Germinal center (tissue), 1 donor: ENCODE measurements at places on chromosomes 7 and 10.

DNA sequence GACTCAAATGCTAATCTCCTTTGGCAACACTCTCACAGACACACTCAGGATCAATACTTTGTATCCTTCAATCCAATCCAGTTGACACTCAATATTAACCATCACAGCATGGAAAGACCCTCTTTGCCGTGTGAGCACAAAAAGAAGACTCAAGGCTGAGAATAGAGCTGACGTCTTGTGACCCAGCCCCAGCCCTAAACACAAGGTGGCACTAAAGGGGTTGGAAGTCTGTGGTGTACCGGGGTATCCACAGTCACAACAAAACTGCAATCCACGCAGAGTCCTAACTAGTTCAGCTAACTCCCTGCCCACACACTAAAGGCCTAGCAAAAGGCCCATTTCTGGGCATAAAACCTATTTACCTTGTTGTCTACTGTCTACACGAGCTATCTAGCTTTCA lies 200.1 kb downstream of the ACTR3B start:
- DNase-seq, result no peak

DNA sequence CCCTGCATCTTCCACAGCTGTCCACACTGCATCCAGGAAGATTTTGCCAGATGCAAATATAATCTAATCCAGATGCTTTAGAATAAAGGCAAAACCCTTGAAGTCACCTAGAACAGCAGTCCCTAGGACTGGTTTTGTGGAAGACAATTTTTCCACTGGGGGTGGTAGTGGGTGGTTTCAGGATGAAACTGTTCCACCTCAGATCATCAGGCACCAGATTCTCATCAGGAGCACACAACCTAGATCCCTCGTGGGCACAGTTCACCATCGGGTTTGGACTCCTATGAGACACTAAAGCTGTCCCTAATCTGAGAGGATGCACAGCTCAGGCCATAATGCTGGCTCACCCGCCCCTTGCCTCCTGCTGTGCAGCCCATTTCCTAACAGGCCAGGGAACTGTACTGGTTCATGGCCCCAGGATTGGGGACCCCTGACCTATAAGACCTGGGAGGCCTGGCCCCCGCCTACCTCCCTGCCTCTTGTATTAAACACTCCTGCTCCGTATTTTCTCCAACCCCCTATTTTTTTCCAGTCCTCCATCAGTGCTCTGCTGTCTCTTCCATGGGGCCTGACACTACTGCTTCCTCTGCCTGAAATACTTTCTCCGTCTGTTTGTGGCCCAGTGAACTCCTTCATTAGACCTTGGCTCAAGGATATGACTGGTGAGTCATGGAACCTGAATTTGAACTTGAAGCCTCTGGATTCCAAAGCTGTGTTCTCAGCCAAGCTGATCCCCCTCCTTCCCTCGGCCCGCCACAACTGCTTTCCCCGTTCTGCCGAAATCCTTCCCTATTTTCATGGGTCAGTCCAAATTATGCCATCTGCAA lies 79.9 kb upstream of the RHEB start:
- no peak for DNase-seq

- DNase-seq, result no peak
Measured at GRCh38 chr10:48765039-48765438, 80.4 kb downstream of the WDFY4 start.

DNA sequence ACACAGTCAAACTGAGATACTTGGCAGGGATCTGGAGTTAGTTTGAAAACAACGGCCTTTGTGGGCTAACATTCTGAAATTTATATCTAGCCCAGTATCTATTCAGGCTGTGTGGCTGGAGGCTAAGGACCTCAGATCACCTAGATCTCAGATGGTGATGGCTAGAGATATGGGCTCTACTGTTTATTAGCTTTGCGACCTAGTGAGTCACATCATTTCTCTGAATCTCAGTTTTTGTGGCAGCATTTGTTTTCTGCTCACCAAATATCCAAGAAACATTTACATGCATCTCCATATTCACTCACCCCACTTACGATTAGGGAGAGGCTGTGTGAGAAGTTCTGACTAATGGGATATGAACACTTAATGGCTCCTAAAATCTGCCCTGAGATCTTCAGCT lies 503.9 kb downstream of the KIF20B start:
- DNase-seq, result no peak

- no peak for DNase-seq
Measured at GRCh38 chr10:19872504-19873271, 56.5 kb downstream of the PLXDC2 start.

- no peak for DNase-seq
Measured at GRCh38 chr7:40884241-40884640, 749.4 kb downstream of the SUGCT start.

- no peak for DNase-seq
Measured at GRCh38 chr10:85655411-85655810, 711.2 kb downstream of the GRID1 start.

- no peak for DNase-seq
Measured at GRCh38 chr7:40097728-40098127, 36.7 kb downstream of the MPLKIP start.

GRCh38 chr7:111159426-111159825 lies 68.5 kb downstream of the LRRN3 start:
- no peak for DNase-seq

GRCh38 chr7:42627626-42628025 lies 284.2 kb downstream of the C7orf25 start:
- DNase-seq, result no peak

GRCh38 chr7:76179686-76180085 lies 22.0 kb upstream of the SRRM3 start:
- DNase-seq, result no peak

DNA sequence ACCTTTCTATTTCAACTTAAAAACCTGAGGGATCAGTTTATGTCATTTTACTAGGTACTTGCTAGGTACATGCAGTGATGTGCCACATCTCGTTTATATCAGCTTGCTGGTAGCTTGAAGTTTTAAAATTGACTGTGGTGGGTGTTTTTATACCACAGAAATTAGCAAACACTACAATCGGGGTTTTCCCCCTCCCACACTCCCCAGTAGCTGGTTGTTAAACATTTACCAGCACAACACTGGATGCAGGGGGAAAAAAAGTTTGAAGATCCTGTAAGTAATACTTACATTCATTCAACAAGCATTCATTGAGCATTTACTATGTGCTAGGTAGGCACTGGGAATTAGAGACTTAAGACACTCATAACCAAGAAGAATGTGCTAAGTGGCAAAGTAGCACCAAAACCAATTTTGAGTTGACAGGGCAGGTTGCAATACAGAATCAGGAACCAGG lies 32.6 kb downstream of the USP6NL start:
- DNase-seq, result no peak

- DNase-seq, result no peak
Measured at GRCh38 chr10:70555371-70555770, 47.2 kb downstream of the PRF1 start.

DNA sequence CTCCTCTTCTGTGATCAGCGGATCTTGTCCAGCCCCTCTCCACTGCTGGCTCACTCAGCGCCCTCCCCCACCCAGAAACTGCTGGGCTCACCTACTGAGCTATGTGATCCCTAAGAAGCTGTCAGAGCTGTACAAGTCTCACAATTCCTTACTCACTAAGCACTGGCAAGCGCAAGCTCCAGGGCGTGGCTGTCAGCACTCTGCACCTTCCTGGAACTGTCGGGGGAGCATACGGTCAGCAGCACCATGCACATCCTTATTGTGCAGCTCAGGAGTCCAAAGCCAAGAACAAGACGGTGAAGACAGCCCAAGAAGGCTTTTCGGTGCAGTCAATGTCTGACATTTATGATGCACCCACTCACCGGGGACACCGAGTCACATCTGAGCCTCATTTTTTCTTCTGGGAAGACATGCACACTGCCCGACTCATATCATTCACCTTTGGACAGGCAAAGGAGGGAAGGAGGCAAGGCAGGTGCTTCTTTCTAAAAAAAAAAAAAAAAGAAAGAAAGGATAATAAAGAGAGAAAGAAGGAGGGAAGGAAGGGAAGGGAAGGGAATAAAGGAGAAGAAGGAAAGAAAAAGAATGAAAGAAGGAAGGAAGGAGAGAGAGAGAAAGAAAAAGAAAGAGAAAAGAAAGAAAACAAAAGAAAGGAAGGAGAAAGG lies 56.3 kb downstream of the ASB13 start:
- no peak for DNase-seq

GRCh38 chr10:22293747-22294404 lies 22.3 kb upstream of the COMMD3 start:
- no peak for DNase-seq

- DNase-seq, result no peak
Measured at GRCh38 chr7:151558575-151558974, 38.9 kb upstream of the RHEB start.

GRCh38 chr7:151551820-151552219 lies 32.1 kb upstream of the RHEB start:
- no peak for DNase-seq

- peak; percentile 86 for DNase-seq
Measured at GRCh38 chr7:100965723-100966541, 3.4 kb upstream of the MUC12 start.

- DNase-seq, result no peak
Measured at GRCh38 chr10:14879928-14880193, 1.2 kb downstream of the SUV39H2 start.

DNA sequence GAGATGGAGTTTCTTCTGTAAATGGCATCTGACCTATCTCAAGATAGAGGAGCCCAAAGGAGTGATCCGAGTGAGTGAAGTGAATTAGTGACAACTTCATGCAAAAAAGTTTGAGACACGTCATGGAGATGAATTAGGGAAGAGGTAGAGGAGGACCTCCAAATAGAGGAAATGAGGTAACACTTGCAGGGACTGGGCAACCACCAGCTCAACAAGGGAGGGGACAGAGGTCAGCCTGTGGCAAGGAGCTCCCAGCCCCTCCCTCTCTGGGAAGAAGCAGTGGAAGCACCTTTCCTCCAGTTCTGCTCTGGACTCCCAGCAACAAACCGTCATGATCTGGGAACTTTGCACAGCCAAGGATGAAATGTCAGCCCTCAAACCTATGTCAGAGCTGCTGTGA lies 83.5 kb upstream of the IKZF1 start:
- DNase-seq, result no peak

DNA sequence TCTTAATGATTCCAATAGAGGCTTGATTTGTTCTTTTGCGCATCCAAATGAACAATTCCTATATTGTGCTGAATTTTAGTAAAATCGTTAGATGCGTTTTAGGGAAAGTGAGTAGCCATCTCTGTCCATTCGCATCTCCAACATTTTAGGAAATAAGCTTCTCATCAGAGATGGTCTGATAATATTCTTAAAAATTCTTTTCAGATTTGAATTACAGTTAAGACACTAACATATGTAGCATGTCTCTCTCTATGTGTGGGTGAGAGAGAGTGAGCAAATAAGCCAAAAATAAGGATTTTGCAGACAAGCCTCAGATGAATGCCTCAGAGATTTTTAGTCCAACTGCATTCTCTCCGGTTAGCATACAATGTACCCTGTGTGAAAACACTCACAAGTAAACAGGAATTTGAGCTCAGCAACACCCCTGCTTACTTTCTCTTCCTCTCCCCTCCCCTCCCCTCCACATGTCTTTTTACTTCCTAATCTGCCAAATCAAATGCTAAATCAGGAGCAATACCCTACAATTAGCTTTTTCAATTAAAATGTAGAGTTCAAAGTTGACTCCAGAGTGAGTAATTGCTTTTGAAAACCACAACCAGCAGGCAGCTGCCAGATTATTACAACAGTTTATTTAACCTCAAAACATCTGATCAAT lies 354.4 kb downstream of the CRPPA start:
- no peak for DNase-seq

DNA sequence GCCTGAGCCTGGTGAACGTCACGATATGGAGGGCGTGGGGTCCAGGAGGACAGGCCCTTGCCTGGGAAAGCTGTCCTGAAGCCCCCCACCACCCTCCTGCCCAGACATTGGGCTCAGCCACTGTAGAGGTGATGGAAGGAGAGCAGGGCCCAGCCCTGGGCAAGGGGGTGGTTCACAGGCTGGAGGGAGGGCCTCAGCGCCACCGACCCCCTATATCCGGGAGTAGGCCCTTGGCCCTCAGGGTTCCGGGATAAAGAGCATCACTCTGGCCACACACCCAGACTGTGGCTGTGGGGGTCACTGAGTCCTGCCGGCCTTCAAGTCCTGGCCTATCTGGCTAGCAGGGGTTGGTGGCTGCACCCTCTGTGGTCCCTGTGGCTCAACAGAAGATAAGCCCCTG lies 55.3 kb upstream of the GTF2IRD1 start:
- DNase-seq, result no peak

DNA sequence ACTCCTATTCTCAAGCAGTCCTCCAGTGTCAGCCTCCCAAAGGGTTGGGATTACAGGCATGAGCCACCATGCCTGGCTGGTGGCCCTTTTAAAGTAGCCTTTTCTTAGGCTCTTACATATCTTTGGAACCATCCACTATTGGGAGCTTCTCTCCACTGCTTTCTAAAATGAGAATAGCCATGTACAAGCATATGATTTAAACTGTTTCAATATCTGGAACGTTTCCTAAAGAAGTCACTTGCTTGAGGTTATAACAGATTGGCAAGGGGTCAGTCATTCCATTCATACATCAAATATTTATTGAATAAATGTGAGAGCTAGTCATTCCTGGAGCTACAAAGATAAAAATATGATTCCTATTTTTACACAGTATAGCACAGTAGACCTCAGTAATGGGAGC lies 97.4 kb upstream of the LRGUK start:
- no peak for DNase-seq

DNA sequence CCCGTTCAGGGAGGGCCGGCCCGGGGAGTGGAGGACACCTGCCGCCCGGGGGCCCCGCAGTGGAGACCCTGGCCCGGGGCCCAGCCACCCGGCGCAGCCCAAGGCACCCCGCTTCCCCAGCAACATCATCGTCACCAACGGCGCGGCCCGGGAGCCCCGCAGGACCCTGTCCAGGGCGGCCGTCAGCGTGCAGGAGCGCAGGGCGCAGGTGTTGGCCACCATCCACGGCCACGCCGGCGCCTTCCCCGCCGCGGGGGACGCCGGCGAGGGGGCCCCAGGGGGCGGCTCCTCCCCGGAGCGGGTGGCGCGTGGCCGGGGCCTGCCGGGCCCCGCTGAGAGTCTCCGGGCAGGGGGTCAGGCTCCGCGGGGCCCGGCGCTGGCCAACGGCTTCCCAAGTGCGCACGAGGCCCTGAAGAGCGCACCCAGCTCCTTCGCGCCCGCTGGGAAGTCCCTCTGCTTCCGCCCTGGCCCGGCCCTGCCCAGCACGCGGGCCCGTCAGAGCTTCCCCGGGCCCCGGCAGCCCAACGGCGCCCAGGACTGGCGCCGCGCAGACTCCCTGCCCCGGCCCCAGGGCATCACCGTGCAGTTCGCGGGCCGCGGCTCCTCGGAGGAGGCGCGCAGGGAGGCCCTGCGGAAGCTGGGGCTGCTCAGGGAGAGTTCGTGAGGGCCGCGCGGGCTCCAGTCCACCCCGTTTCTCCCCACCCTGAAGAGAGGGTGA lies 46.7 kb downstream of the PROSER2 start:
- no peak for DNase-seq
